ENCODE measurements at places on chromosomes 4 and X.

- no peak for DNase-seq
These were observed 289.3 kb upstream of the PABPC4L start for GRCh38 chr4:134490863-134491262.

- DNase-seq: no peak
These were observed 15.4 kb downstream of the STOX2 start for GRCh38 chr4:183920512-183920911.

- DNase-seq: no peak
These were observed 81.4 kb upstream of the RPS6KA3 start for GRCh38 chrX:20348139-20348538.

- DNase-seq: no peak
These were observed 40.7 kb downstream of the PRDM5 start for GRCh38 chr4:120881846-120882245.

DNA sequence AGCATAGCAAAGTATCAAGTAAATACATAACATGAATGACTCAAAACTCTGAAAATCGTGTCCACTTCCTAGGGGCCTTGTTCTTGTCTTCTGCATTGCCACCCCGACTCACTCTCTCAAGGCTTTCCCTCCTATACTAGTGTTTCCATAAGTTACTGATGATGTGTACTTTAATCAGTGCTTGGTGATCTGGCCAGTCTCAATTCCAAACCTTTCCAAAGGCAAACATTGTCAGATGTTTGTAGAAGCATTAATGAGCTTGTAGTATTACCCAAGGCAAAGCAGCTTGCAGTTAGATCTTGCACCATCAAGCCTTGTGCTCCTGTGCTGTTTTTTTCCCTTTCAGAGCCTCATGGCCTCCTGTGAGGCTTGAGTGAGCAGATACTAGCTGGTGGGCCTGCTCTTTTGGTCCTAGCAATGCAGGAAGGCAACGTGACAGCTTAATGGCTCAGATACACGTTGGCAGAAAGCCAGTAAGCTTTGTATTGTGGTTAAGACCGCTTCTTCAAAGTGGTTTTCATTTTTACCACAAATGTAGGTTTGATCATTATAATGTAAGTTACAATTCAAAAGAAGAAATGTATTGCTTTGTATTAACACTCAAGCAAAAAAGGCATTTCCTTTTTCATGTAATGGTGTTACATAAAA, 51.8 kb downstream of the RBPJ start:
- peak; percentile 46 for DNase-seq

GRCh38 chr4:128633067-128633466, 176.4 kb upstream of the JADE1 start:
- no peak for DNase-seq

Measured in muscle of back (tissue), 13 donors.